MM.1S (cell line): ENCODE measurements at places on chromosomes 6 and 20.

DNA sequence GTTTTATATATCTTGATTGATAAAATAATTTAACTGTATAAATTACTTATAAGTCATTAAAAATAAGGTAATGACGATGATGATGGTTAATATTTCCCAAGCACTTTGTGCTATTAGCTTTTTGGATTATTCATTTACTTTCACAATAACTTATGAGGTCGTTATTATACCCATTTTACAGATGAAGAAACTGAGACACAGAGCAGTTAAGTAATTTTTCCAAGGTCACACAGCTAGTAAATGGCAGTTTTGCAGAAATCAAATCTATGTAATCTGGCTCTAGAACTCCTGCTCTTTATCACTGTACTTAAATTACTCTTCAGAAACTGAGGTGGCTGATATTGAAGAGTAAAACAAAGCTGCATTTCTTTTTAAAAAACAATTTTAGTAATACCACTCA lies 18.2 kb downstream of the NOL7 start:
- DNase-seq: no peak

GRCh38 chr20:59471653-59472421 lies 132.5 kb upstream of the PHACTR3 start:
- DNase-seq: no peak

- no peak for DNase-seq
Measured at GRCh38 chr6:139760128-139760527, 385.7 kb upstream of the CITED2 start.

DNA sequence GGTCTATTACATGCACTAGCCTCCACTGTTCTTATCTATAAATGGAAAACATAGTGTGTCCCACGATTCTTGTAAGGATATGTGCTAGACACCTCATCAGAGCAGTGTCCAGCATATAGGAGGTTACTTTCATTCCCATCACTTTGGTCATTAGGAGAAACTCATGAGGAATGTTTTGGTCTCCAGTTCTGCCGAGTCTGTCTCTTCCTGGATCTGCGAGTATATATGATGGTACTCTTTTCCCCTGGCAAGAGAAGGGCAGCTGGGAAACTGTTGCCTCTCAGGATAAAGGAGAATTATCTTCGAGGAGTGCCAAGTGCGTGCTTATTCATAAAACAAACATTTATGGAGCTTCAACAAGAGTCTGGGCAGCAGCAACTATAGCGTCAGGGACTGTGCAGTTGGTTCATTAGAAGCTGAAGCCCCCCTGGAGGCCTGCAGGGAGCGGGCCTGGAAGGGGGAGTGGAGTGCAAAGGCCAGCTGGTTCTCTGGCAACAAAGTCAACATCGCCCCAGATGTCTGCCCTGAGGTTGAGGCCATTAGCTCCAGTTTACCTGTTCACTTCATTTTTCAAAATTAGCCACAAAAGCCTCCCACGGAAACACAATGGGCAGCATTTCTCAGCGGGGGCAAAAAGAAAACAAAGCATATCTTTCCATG lies 811.9 kb downstream of the MAFB start:
- DNase-seq: no peak

GRCh38 chr6:33812669-33813068 lies 8.9 kb upstream of the MLN start:
- DNase-seq: peak; percentile 43

GRCh38 chr6:38364127-38364526 lies 275.6 kb downstream of the BTBD9 start:
- no peak for DNase-seq

DNA sequence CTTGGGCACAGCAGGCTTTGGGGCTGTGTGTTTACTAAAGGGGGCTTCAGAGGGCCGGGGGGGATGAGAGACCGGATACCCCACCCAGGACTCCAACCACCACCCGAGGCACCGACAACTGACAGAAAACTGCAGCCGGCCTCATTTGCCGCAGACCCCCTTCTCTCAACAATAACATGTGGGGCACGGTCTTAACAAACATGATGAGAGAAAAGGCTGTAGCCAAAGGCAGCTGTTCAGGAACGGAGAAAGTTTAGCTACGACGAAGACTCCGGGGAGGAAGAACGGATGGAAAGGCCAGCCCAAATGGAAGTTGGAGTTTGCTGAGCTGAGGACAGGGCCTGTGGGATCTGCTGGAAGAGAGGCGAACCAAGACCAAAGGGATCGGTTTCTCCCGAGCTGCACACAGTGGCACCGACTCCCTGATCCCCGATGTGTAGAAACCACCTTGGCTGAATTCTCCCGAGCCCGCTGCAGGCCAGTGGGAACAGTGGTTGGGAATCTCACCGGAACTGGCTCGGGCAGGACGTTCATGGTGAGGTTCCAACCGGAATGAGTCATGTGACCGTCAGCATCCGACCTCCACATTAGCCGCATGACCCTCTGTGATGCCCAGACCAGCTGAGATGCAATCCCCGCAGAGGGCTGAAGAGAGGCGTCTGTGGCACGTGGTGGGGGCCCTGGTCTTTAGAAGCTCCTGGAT lies 359.3 kb downstream of the TAF4 start:
- no peak for DNase-seq

GRCh38 chr6:90062051-90062450 lies 167.8 kb downstream of the GJA10 start:
- no peak for DNase-seq

DNA sequence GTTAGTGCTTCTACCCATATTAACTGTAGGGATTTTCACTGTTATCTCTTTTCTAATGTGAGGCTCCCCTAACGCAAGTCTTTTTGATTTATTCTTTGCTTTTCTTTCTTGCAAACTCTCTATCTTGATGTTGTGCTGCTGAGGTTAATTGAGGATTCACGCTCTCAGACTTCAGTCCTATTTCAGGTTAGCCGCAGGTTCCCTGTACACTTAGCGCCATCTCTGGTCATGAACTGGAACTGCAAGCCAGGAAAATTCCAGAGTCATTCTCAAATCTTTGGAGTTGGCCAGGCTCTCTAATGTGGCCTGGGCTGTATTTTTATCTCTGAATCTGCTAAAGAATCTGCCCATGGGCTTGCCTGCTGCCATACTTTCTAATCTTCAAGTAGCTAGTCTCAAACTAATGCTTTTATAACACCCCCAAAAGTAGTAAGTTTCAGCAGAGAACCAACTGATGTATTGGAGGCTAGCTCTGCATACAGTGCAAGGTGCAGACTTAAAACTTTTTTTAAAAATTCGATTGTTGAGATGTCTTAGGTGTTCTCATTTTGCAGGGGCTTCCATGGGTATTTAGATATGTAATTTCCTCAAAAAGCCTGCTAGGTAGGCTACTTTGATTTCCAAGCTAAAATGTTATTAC lies 91.1 kb upstream of the OPRM1 start:
- no peak for DNase-seq

DNA sequence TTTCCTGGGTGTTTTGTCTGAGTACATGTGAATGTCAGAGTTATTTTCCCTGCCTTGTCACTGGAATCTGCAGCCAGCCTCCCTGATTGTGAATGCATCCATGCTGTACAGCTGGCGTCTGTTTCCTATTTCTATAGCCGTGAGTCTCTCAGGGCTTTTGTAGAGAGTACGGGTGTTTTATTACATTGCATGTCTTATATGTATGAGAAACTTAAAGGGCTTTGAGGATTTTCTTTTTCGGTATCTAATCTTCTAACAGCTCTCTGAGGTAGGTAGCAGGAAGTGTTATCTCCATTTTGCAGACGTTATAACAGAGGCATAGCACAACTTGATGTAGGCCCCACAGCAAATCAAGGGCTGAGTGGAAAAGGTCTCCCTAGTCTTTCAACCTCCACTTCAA lies 272.9 kb downstream of the PRL start:
- DNase-seq: no peak

GRCh38 chr6:97294451-97294850 lies 11.4 kb upstream of the MMS22L start:
- no peak for DNase-seq

GRCh38 chr6:37049758-37050044 lies 44.2 kb downstream of the FGD2 start:
- no peak for DNase-seq

GRCh38 chr6:107731422-107732319 lies 92.4 kb downstream of the SCML4 start:
- peak; percentile 79 for DNase-seq

GRCh38 chr6:32792901-32793435 lies 23.8 kb downstream of the HLA-DOB start:
- no peak for DNase-seq
